ENCODE measurements at places on chromosomes 4 and X. TPM values are rescaled to one million over a fixed set of nuclear protein-coding genes. Genes with fewer than 3 reads are reported as not detected.

RBPJ gene
- total RNA-seq, result 86.4 TPM

NUDT10 gene
- 19.3 TPM for total RNA-seq

ACE2 gene
- not detected for total RNA-seq

CCNA2 gene
- 2.0 TPM for total RNA-seq

DNA sequence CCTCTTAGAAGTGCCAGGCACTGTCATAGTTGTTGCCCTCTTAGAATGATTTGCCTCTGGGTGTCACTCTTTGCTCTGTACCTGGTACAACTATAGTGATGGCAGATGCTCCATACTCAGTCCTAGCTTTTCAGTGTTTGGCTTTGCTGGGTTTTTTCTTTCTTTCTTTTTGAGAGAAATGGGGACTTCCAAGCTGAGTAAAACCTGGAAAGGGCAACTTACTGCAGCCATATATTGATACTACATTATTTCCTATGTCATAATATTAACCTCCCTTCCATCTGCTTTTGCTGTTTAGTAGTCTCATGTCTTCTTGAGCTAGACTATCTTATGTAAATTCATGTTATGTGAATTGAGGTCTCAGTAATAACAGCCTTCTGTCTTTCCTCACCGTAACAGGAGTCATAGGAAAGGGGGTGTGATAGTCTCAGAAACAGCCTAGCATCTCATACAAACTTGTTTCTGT is 49.0 kb downstream of the NIPAL1 start:
- no peak for DNase-seq

GRCh38 chrX:16772460-16772859 is 13.8 kb upstream of the TXLNG start:
- no peak for DNase-seq

- no peak for DNase-seq
Measured at GRCh38 chrX:70973221-70973620, 42.3 kb upstream of the SLC7A3 start.

DNA sequence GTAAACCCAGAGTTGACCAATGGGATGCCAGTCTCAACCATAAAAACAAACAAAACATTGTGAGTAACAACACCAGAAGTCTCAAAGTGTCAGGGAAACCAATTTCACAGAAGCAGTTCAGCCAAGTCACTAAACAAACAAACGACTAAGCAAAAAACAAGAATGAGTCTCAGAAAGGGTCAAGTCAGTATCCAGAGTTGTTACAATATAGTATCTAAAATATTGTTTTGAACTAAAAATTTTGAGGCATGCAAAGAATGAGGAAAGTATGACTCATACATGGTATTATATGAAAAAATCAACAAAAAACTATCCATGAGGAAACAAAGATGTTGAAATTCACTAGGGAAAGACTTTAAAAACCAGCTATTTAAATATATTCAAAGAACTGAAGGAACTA is 70.6 kb downstream of the AR start:
- DNase-seq, result no peak

DNA sequence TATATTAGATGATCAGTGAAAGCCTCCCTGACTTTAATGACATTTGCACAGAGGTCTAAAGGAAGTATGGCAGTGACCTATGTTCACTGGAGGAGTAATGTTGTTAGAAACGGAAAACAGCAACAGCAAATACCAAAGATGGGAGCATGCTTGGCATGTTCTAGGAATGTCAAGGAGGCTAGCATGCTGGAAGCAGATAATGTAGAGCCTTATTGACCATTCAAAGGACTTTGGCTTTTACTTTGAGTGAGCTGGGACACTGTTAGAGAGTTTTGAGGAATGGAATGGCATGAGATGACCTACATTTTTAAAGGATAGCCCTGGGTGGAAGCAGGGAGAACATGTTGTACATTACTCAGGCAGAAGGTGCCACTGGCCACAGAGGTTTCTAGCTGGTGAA is 6.0 kb downstream of the RPA4 start:
- no peak for DNase-seq

- DNase-seq, result no peak
Measured at GRCh38 chr4:4386296-4386735, 586 bp upstream of the NSG1 start.

- DNase-seq, result no peak
Measured at GRCh38 chrX:137352101-137352660, 213.7 kb upstream of the ZIC3 start.

DNA sequence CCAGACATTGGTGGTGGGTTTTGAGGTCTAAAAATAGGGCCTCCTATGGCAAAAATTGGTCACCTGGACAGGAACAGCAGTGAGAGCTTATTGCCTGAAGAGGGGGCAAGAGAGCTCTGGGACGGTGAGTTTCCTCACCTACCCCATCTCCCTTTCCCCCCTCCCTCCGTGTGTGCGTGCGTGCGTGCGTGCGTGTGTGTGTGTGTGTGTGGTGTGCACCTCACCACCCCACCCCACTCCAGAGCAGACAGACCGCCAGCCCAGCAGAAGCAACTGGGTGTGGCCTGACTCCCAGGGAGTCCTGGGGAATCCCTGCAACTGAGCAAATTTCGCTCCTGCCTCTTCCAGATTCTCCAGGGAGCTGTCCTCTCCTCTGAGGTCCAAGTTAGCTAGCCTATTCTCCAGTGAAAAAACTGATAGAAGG is 44.7 kb downstream of the PRPS1 start:
- DNase-seq, result no peak

GRCh38 chrX:70138622-70139021 is 5.4 kb downstream of the IGBP1 start:
- DNase-seq, result no peak

DNA sequence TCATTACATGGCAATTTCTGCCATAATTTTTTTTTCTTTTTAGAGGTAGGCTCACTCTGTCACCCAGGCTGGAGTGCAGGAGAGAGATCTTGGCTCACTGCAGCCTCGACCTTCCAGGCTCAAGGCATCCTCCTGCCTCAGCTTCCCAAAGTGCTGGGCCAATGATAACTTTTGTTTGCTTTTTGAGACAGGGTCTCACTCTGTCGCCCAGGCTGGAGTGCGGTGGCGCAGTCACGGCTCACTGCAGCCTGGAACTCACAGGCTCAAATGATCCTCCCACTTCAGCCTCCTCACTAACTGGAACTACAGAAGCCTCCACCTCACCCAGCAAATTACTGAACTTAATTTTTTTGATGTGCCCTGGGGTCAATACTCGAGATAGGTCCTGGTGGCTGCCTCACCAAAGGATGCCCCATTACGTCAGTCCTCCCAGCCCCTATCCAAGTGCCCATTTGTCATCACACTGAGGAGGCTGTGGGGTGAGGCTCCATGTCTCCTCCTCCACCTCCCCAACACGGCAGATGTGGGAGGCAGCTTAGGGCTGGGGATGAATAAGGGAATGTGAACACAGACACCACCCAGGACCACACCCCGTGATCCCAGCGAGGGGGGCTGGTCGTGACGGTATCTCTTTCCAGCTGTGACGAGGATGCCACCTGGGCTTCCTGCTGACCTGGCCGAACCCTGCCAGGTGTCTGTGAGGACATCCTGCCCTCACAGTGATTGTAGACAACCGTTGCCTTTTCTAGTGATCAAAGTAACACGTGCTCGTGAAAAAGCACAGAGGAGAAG is 12.4 kb upstream of the NKX1-1 start:
- DNase-seq, result no peak

DNA sequence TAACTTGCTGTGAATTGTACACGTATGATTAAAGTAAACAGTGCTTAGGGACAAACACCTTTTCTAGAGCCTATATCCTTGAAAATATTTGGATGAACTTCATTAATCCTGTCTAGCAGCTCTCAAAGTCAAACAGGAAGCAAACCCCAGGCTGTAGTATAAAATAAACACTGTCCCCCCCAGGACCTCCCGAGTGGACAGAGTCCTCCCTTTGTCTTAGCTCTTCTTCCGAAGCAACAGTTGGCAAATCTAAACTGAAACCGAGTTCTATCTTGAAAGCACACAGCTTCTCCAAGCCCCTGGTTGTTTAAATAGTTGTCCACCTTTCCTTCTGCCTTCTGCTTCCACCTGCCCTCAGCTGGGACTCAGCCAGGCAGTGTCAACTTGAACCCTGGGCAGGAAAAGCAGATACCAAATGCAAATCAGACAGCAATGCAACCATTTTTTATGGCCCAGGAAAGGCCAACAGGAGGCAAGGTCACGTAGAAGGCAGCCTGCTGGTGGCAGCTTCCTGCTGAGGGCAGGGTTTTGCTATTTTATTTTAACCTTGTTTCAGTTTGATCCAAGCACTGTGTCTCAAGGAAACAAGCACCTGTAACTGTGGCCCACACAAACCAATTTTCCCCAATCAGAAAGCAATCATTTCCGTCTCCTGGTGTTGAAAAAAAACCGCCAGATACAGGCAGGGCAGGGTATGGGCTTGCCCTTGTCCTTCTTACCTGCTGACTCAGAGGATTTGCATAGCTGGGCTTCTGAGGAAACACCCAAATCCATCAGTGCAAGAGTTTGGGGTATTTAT is 110.3 kb upstream of the KIT start:
- no peak for DNase-seq

GRCh38 chr4:183907871-183908683 is 3.0 kb downstream of the STOX2 start:
- no peak for DNase-seq

DNA sequence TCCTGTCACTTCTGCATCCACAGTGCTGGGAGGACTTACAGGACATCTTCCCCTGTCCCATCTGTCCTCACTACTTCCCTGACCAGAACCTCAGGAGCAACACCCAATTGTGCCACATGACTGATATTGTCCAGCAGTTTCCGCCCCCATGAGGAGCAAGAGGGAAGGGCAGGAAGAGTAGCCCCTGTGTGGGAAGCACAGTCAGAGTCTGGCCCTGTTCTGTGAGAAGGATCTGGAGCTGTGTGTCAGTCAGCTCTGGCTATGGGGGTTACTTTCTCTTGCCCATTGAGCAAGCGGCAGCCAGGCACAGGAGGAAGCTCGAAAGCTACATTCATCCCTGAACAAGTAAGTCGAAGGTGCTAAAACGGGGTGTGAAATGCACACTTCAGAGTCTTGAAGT is 14.8 kb upstream of the TRIM60 start:
- DNase-seq, result no peak

Measured in dorsolateral prefrontal cortex (tissue), 122 donors.